ENCODE measurements at places on chromosomes 12 and 14. TPM values are rescaled to one million over a fixed set of nuclear protein-coding genes. Genes with fewer than 3 reads are reported as not detected.
A peak's percentile ranks its signal among the peaks of the same experiment; 100 is the strongest.

The DTX1 gene
- total RNA-seq = 0.82 TPM

- no peak for DNase-seq
Observed at GRCh38 chr14:56036353-56036752, 81.9 kb upstream of the PELI2 start.

DNA sequence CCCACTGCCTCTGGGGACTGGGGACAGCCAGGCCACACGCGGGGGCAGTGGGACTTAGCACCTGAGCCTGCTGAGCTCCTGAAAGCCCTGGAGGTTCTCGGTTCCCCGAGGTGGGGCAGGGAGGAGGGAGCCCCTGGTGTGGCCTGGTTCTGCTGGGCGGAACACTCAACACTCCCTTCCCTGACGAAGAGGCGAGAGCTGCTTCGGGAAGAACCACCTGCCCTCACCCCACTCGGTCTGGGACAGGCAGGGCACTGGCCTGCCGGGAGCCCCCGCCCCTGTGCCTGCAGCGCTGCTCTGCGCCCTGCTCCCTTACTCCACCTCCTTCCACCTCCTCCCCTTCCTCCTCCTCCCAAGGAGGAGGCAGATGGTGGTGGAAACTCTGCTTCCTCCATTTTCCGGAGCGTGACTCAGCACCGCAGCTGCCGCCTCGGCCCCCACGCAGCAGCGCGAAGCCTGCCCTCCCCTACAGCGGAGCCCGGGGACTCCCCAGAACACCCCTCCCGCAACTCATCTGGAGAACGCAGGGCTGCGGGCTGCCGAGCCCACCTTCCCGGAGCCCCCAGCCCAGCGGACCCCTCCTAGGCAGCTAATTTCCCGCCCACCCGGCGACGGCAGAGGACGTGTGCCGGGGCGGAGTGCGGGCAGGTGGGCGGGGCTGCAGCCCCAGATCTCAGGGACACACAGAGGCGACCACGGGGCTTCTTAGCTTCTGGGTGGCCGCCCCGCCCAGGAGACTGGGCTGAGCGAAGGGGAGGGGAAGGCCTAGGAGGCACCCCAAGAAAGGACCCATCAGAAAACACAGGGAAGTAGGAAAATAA lies 11.7 kb upstream of the INF2 start:
- DNase-seq = peak; percentile 81

DNA sequence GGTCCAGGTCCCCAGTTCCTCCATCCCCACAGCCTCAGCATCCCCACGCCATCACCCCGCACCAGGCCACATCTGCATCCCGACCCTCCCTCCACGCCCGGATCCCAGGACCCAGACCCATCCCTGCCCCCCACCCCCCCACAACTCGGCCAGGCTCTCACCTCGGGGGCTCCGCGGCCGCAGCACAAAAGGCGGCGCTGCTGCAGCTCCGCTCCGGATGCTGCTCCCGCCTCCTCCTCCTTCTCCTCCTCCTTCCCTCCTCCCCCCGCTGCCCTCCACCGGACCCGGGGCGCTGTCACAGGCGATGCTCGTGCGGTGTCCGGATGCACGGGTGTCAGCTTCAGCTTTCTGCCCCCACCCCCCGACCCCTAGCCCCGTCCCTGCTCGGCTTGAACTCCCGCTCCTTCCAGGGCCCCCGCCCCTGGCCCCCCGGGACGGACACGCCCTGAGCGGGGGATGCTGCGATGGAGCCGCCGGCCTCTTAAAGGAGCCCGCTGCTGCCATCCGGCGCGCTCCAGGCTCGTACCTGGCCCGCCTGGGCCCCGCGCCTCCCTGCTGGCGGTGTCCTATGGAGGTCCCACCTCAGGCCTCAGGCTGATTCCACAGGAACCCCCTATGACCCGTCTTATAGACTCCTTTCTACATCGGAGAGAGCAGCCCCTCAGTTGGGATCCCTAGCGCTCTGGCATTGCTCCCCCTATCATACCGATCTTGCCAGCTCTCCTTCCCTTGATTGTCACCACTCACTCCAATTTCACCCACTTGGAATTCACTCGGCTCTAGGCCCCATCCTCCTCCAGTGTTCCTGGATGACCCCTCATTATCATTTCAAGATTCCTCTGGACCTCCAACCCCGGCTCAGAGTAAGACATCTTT lies at the start of gene MAP3K12:
TSS of gene MAP3K12 (minus strand) at position 193 of the 876 bp plus-strand sequence. CDS start 12,067 bp downstream, outside the sequence.
- DNase-seq = peak; percentile 69

GRCh38 chr14:69868363-69868963 lies 10.8 kb upstream of the SMOC1 start:
- no peak for DNase-seq

DNA sequence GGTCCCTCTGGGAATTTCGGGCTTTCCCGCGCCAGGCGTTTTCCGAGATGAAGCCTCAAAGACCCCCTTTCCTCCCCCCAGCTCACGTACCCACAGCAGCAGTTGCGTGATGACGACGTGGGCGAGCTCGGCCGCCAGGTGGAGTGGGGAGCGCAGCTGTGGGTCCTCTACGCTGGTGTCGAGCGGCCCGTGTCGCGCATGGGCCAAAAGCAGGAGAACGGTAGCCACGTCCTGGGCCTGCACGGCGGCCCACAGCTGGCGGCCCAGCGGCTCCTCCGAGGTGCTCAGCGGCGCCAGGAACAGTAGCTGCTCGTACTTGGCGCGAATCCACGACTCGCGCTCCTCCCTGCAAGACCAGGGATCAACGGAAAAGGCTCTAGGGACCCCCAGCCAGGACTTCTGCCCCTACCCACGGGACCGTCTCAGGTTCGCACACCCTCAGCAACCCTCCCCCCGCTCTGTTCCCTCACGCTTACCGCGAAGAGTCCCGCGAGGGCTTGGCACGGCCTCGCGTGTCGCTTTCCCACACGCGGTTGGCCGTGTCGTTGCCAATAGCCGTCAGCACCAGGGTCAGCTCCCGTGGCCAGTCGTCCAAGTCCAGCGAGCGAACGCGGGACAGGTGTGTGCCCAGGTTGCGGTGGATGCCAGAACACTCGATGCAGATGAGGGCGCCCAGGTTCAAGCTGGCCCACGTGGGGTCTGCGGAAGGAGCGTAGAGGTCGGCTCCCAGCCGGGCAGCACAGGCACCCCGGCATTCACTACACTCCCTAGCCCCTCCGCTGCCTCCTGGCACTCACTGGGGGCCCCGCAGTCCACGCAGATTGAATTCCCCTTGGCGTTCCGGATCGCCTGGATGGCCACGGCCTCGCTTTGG lies 11.4 kb downstream of the AGAP2 start:
- peak; percentile 34 for DNase-seq

- no peak for DNase-seq
Observed at GRCh38 chr12:111251058-111251730, 117.7 kb downstream of the PHETA1 start.

- DNase-seq = no peak
Observed at GRCh38 chr12:80848858-80849257, 88.9 kb downstream of the LIN7A start.

- DNase-seq = peak; percentile 39
Observed at GRCh38 chr12:14961466-14962152, at the start of gene ARHGDIB. TSS of gene ARHGDIB (minus strand) at chr12:14961601. CDS start at chr12:14950712, 10,889 bp downstream.

Data from colonic mucosa (tissue), 4 donors.